Breast epithelium (tissue), 4 donors: ENCODE measurements at places on chromosomes 5 and 9. TPM values are rescaled to one million over a fixed set of nuclear protein-coding genes. Genes with fewer than 3 reads are reported as not detected.

Gene GRIN3A
- total RNA-seq = under 0.01 TPM

Gene RIOK2
- 23.7 TPM for total RNA-seq

Gene CCL21
- 12.0 TPM for total RNA-seq

Gene ZDHHC11B
- total RNA-seq = 4.8 TPM

Gene JAK2
- total RNA-seq = 28.8 TPM

DNA sequence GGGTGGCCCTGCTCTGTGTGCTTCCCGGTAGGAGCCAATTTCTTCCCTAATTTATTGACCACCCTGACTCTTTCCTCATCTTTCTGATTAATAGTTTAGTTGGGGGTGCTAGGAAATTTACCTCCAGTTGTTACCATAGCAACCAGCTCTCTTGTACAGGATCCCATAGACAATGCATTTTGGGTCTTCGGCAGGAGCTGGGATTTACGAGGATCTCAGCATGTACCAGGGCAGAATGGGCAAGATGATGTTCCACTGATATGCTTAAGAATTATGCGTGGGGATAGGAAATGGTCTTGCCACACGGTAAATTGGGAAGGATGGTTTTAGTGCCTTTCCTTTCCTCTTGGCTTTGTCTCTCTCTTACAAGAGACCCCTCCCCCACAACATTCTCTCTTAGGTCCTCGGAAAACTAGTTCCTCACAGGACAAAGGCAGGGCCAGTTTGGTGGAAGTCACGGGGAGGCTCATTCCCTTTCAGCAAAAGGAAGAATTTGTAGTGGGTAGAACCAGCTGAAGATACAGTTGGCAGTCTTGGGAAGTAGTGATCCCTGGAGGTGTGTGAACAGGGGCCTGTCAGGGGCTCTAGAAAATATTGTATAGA, 133.4 kb upstream of the SHB start:
- no peaks in the 10 kb centered on the region for H3K36me3 ChIP-seq
- no peaks in the 10 kb centered on the region for H3K4me1 ChIP-seq
- no peak overlapping the region for H3K4me3 ChIP-seq

GRCh38 chr9:97243606-97244005, 63.9 kb upstream of the CCDC180 start:
- H3K27me3 ChIP-seq = no peaks in the 10 kb centered on the region
- H3K27ac ChIP-seq = no peak overlapping the region

- no peaks in the 10 kb centered on the region for H3K27me3 ChIP-seq
- peak; percentile 52 for DNase-seq
- peak overlapping the region; percentile 97 for H3K27ac ChIP-seq
- no peaks in the 10 kb centered on the region for H3K4me1 ChIP-seq
- no peaks in the 10 kb centered on the region for H3K36me3 ChIP-seq
These were observed 1.0 kb upstream of the GOLGA1 start for GRCh38 chr9:124941679-124942561.

- H3K4me1 ChIP-seq = peaks cover 4% of the 10 kb centered on the region
- no peak for DNase-seq
- H3K4me3 ChIP-seq = no peak overlapping the region
- H3K27ac ChIP-seq = peak overlapping the region; percentile 44
- H3K36me3 ChIP-seq = no peaks in the 10 kb centered on the region
These were observed 38.6 kb upstream of the GGTA1 start for GRCh38 chr9:121538221-121538620.

DNA sequence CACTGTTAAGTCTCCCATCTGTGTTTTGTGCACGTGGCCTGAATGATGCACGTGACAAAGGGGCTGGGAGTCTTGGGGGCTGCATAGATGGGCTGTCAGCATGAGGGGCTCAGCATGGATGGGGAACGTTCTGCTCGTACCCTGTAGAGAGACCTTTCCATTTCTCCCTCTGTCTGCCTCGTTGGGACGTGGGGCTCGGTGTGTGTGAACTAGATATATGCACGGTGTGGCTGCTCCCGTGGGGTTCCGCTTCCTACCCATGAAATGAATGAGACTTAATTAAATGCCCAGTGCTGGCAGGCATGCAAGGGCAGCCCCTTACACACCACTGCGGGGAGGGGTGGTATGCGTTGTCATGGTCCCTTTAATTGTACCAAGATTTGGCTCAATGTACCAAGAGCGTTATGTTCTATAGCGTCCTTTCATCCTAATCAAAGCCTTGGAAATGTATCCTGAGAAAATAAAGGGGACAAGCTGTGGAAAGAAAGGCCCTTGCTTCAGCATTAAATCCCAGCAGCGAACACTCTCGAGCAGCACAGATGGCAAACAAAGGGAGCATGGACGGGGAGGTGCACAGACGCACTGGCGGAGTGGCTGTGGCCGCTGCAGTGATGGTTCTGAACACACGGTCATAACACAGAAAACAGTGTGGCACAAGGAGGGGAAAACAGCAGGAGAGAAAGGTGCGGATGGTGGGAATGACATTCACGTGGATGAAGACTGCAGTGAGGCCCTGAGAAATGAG, 66.8 kb downstream of the RASGEF1C start:
- H3K27ac ChIP-seq = no peak overlapping the region
- peak; percentile 1 for DNase-seq
- no peaks in the 10 kb centered on the region for H3K4me1 ChIP-seq
- no peaks in the 10 kb centered on the region for H3K27me3 ChIP-seq
- no peak overlapping the region for H3K4me3 ChIP-seq

DNA sequence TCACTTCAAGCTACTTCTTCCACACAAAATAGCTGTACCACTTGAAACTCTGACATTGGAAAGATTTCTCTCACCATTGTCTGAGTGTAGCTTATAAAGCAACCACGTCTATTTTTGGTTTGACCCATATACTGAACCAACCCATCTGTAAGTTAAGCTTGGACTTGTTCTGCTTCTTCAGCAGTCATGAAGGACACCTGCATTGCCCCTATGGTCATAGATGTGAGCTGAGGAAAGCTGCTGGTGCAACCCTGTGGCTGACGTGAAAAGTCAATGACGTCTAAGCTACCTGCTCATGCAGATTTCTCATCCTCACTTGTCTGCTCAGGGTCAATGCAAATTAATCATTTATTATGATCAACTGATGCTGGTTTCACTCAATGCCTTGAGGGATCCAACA, 417.4 kb downstream of the CETN3 start:
- no peak overlapping the region for H3K27ac ChIP-seq
- no peak for DNase-seq
- H3K36me3 ChIP-seq = no peaks in the 10 kb centered on the region
- no peak overlapping the region for H3K4me3 ChIP-seq
- H3K27me3 ChIP-seq = no peaks in the 10 kb centered on the region

DNA sequence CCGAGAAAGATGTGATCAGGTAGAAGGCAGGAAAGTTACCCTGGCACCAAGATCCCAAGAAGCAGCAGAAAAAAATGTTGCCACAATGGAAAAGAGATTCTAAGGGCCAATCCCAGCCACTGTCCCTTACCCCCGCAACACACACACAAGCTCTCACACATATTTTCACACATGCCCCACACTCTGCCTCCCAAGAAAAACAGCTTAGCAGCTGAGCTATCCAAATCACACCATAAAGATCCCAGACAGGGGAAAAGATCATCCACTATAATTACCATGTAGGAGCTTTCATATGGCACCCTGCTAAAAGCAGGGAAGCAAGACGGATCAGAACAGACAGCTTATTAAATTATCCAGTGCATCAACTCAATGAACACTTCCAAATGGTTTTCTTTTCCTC, 143.4 kb downstream of the FAM114A2 start:
- DNase-seq = no peak
- H3K4me1 ChIP-seq = no peaks in the 10 kb centered on the region
- H3K36me3 ChIP-seq = no peaks in the 10 kb centered on the region
- no peak overlapping the region for H3K27ac ChIP-seq

GRCh38 chr9:93708987-93709302, 132.6 kb downstream of the PHF2 start:
- no peaks in the 10 kb centered on the region for H3K36me3 ChIP-seq
- H3K27me3 ChIP-seq = no peaks in the 10 kb centered on the region
- H3K4me3 ChIP-seq = no peak overlapping the region
- H3K27ac ChIP-seq = no peak overlapping the region

DNA sequence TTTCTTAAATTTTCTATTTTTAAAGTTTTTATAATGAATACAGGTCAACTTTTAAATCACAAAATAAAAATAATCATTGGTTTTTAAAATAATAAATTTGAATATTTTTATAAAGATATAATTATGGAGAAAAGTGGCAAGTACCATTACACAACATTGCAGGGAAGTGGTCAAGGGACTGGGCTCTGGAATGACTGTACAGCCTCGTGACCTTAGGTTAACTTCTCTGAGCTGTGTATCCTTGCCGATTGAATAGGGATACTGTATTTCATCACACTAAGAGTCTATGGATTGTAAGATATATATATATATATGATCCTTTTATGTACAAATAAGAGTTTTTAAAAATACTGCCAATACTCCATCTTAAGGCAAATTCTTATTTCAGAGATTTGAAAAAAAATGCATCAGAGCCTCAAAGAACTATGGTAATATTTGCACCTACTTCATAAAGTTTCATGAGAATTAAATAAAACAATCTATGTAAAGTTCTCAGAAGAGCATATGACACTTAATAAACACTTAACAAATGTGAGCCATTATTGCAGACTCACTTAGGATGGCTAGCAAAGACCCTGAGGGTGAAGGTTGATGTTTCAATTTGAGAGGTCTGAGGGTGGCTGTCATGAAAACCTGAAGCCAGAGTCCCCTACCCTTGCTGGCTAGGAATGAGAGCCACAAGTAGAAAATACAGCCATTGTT, 136.5 kb downstream of the CCDC192 start:
- H3K36me3 ChIP-seq = no peaks in the 10 kb centered on the region
- H3K4me3 ChIP-seq = no peak overlapping the region
- H3K27ac ChIP-seq = no peak overlapping the region
- no peaks in the 10 kb centered on the region for H3K4me1 ChIP-seq
- DNase-seq = no peak

DNA sequence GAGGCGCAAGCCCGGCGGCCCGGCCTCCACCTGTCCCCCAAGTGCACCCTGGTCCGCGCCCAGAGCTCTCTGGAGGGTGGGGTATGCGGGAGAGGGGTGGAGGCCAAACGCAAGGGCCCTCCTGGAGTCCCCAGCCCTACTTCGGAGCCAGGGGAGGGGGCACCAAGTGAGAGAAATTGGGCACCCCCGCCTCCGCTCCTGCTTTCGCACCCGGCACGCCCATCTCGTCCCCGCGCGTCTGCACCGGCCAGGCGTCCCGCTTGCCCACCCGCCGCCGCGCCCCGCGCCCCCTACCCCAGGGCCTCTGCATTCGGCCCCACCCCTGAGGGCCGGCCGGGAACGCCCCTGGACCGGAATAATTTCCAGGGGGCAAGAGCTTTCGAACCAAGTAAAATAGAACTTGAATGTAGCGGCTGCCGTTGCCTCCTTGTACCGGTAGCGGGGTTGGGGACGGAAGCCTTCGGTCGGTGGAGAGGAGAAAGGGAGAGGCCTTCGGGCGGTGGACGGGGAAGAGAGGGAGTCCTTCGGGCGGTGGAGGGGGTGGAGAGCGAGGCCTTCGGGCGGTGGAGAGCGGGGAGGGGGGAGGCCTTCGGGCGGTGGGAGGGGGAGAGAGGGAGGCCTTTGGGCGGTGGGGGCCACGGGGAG, 694 bp upstream of the PHPT1 start:
- no peak for DNase-seq
- peak overlapping the region; percentile 95 for H3K27ac ChIP-seq

DNA sequence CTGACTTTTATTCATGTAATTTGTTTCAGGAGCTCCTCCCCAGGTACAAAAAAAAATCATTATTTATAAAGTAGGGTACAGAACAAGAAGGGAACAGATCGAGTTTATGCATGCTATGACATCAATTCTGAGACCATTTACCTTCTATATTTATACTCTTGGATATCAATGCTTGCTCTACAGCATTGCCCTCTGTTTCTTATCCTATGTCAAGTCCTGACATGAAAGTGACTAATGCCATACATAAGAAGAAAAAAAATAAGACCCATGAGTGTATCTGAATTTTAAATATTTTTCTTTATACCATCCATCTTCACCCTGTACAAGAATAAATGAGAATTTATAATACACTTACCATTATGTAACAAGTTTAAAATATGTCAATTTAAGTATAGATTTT, 2016.3 kb upstream of the CDH9 start:
- DNase-seq = no peak
- no peak overlapping the region for H3K27ac ChIP-seq
- H3K27me3 ChIP-seq = no peaks in the 10 kb centered on the region

DNA sequence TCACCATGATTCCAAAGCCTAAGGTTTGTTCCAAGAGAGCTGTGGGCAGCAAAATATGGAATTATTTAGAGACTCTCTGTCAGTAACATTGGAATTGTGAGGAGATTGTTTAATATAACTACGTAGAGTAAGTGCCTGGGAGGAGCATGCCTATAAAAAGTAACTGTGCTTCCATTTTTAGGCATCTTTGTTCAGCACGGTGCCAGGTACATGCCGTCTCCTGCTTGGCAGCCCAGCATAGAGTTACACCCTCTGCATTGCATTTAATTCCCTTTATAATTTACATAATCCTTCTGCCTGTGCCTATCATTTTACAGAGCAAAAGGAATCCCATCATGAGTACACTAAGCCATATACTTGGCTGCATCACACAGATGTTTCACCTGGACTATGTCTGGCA, 32.1 kb upstream of the ALDH1A1 start:
- DNase-seq = no peak
- H3K4me1 ChIP-seq = no peaks in the 10 kb centered on the region
- no peaks in the 10 kb centered on the region for H3K27me3 ChIP-seq
- H3K36me3 ChIP-seq = no peaks in the 10 kb centered on the region

DNA sequence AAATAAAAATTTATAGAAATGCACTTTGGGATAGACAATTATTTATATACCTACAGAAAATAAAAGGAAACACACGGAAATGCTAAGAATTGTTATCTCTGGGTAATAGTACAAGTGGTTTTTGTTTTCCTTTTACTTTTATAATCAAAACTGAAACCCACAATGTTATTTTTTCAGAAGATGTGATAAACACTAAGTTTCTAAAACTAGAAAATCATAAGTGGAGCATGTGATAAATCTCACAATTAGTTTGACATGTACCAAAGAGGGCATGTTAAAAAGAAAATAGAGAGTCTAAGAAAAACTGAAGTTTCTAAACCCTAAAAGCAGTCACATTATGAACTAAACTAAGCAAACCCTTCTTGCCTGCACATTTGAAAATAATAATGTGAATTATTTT, 61.1 kb downstream of the OXCT1 start:
- no peak for DNase-seq
- no peaks in the 10 kb centered on the region for H3K4me1 ChIP-seq
- H3K4me3 ChIP-seq = no peak overlapping the region
- H3K36me3 ChIP-seq = no peaks in the 10 kb centered on the region
- no peak overlapping the region for H3K27ac ChIP-seq

DNA sequence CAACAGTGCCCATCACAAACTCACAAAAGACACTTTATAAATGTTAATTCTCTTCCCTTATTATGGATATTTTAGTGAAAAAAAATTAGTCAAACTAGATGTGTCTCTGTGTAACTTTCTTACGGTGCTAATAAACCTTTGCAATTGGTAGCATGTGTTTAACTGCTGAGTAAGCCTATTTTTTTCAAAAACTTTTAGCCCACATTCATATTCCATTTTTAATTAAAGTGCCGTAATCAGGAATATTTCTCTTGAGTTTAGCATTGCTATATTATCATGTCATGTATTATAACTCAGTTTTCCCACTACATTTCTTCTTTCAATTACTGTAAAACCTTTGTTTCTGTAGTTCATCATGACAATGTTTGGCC, 51.4 kb downstream of the FYB1 start:
- no peak overlapping the region for H3K4me3 ChIP-seq
- no peaks in the 10 kb centered on the region for H3K36me3 ChIP-seq
- DNase-seq = no peak
- H3K4me1 ChIP-seq = no peaks in the 10 kb centered on the region
